ENCODE measurements at places on chromosomes 13 and 19.

DNA sequence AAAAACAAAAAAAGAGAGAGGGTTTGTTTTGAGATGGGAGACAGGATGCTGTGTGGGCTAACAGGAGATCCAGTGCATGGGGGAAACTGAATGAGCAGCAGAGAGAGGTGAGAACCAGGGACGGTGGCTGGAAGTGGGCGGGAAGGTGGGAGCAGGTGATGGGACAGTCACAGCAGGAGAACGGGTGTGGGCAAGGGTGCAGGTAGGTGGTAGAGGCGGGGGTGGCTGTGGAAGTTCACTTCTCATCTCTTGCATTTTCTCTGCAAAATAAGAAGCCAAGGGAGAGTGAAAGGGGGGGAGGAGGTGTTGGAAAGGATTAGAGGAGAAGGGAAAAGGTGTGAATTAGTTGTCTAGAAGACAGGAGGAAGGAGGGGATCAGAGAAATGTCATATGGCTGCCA, 21.9 kb downstream of the FBXO17 start:
- no peak for DNase-seq

- DNase-seq = no peak
These were observed 77.4 kb upstream of the ABCC4 start for GRCh38 chr13:95378603-95379002.

DNA sequence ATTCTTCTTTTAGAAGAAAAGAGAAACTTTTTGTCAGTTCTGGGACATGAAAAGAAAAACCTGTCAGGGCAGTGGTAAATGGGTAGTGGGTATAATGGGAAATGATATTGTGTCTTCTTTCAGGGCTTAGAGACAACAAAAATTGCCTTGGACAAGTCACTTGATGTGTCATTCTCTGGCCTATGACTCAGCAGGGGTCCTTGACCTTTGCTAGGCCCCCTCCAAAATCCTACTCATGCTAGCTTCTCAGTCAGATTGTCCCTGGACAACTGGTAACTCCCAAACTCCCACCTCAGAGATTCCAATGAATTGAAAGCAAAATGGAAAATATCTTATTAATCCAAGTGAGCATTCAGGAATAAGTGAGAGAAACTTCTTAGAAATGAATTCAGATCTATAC, 258.8 kb upstream of the SPRY2 start:
- DNase-seq = no peak

- peak; percentile 4 for DNase-seq
These were observed 541.6 kb downstream of the SUCLA2 start for GRCh38 chr13:47459512-47459911.

DNA sequence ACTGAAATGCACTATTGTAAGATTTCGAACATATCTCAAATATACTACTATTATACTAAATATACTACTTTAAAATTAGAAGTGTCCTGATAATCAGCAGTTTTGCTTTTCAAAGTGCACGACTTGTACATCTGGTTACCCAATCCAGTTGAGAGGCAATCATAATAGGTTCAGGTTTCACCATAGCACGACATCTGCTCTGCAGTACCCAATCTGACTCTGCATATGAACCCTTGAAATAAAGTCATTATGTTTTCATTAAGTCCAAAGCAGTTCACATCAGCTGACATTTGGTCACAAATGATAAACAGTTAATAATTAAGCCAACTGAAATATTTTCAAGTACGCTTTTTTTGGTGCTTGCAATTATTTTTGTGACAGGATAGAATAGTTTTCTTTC, 90.6 kb downstream of the PCDH9 start:
- peak; percentile 35 for DNase-seq

GRCh38 chr13:86324191-86324590, 525.0 kb upstream of the SLITRK6 start:
- no peak for DNase-seq

DNA sequence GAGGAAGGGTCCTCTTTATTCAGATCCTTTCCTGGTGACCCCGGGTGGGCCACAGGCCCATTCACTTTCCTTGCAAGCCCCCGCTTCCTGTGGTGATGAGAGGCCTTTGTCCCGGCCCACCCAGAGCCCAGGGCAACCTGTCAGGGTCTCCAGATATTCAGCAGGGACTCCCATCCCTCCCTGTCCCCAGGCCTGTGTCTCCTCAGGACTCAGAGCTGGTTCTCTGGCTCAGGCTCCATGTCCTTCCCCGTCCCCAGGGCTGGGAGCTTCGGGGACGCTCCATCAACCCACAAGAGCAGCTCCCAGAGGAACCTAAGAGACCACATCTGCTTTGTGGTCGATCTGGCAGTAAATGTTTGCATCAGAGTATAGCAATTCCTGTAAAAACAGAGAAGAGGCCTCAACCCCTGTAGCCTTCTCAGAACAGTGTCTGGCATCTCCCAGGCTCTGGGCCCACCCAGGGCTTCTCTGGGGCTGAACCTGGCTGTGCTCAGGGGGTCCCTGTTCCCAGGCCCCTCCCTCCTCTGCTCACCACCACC, 7.8 kb downstream of the CEACAM4 start:
- DNase-seq = no peak

DNA sequence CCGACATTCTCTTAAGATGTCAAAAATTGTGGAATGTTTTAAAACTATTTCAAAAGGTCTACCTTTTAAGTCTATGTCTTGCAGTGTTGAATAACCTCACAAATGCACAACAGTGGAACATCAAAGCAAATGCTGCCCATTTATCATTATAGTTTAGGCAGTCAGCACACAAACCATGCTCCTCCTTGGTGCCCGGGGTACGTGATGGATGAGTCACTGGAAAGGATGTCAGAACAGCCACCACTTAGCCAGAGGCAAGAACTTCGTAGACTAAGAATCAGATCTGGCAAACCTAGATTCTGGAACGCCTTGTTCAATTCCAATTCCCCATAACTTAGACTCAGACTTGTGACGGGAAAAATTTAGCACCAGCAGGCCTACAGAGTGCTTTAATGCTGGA, 343.6 kb downstream of the FGF9 start:
- DNase-seq = no peak

- DNase-seq = peak; percentile 85
These were observed 12.7 kb downstream of the KLHL26 start for GRCh38 chr19:18649371-18650020.

GRCh38 chr13:61415058-61415721, 459 bp downstream of the PCDH20 start:
- DNase-seq = peak; percentile 86

DNA sequence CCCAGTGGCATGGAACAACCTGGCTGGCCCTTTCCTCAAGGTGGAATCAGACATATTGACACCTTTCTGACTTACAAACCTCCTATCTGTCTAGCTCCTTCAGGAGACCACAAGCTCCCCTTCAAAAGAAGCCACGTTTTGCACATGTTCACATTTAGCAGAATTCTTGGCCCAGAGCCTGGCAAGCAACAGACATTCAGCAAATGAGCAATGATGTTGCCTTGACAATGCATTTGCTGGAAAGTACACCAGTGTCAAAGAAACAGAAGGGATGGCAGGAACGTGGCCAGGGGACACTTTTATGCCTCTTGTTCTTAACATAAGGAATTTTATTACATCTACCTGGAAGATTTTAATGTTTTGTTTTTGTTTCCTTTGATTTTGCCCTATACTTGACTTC, 85.5 kb upstream of the FGF14 start:
- DNase-seq = no peak

DNA sequence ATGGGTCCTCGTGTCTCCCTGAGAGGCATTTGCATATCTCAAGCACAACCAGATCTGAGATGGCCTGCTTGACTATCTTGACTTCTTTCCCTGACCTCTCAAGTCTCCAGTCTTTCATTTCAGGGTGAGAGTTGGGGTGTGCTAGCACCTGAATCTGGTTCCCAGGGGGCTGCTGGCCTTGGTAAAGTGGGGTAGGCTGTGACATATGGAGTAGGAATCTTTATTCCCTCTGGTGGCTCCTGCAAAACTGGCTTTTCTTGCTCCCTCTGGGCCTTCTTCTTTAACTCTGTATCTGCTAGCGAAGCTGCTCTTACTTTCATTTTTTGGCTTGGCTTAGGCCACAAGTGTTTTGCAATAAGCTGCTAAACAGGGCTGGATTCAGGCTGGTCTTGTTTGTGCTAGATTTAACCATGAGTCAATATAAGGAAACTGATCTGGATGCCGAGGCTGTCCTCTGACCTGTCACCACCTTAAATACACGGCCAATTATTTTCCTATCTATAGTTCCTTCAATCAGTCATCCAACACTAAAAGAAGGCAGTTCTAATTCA, 42.3 kb downstream of the ZNF493 start:
- no peak for DNase-seq

GRCh38 chr19:50384685-50385535, 763 bp downstream of the POLD1 start:
- DNase-seq = no peak

- peak; percentile 65 for DNase-seq
These were observed 9.7 kb upstream of the USE1 start for GRCh38 chr19:17205237-17206140.

GRCh38 chr19:18733196-18733647, 49.7 kb downstream of the CRTC1 start:
- DNase-seq = peak; percentile 71

- no peak for DNase-seq
These were observed 3.9 kb downstream of the ZNF579 start for GRCh38 chr19:55576746-55577145.

DNA sequence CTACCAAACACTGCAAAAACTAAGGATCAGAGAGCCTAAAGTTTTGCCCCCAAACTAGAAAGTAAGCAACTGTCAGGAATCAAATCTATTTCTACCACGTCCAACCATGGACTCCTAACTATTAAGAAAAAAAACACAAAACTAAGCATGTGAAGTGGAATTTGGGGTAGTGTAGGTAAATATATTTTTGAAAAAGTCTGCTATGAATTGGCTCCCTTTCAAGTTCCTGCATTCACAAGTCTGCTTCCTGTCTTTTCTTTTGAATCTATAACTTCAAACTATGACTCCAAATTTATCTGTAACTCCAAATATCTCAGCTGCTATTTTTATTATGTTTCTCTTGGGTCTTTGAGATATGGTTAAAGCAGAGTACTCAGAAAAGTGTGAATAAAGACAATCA, 47.0 kb downstream of the PCDH9 start:
- DNase-seq = no peak

GRCh38 chr13:106464076-106464475, 71.4 kb downstream of the EFNB2 start:
- DNase-seq = no peak

- no peak for DNase-seq
These were observed 122.9 kb upstream of the MAB21L1 start for GRCh38 chr13:35599384-35599783.

- no peak for DNase-seq
These were observed 175.6 kb upstream of the SLITRK6 start for GRCh38 chr13:85974608-85975366.

DNA sequence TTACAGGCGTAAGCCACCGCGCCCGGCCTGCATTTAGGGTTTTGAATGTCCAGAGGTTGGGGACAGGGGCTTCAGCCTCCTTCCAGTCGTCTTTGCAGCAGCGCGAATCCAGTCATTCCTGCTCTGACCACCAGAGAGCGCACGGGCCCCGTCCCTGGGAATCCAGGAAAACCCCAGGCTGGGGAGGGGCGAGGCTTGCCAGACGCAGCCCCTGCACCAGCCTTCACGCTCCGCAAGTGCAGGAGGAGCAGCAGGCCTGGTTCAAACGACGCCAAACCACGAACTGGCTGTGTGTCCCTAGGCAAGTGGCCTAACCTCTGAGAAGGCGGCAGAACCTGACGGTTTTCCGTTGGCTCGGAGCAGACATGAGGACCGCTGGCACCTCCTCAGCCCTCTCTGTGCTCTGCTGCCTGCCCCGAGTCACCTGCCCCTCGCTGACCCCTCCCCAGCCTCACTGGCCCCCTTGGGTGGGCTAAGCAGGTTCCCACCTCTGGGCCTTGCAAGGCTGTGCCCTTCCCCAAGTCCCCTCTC, 2.0 kb upstream of the RNF126 start:
- DNase-seq = peak; percentile 96

Data from eye (tissue), 1 donor.